HepG2 (cell line): ENCODE measurements at places on chromosomes 6 and 20. TPM values are rescaled to one million over a fixed set of nuclear protein-coding genes. Genes with fewer than 3 reads are reported as not detected.

SH3BGRL2 gene
- total RNA-seq, result 28.8 and 49.2 TPM in 2 replicates

MUC21 gene
- total RNA-seq, result not detected in 2 replicates

ERVFRD-1 gene
- total RNA-seq, result not detected in 2 replicates

PLCB4 gene
- total RNA-seq, result not detected in 2 replicates

HSF2 gene
- 24.8 and 27.6 TPM in 2 replicates for total RNA-seq

EDN3 gene
- not detected in 2 replicates for total RNA-seq

- no peak for DNase-seq
Measured at GRCh38 chr6:137893726-137894125, 26.7 kb downstream of the TNFAIP3 start.

DNA sequence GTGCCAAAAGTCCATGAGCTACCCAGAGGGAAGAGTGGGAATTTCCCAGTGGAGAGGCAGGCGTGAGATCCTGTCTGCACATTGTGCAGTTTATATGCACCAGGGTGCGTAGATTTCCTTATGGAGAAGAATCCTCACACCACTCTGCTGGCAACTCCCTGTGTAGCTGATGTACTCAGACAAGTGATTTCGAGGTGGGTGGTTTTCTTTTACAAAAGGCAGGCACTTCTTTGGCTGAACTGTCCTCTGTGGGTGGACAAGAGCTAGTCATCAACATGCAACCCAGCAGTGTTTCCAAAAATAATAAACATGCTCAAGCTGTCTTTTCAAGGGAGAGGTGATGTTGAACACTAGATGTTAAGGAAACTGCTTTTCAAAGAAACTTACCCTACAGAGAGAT is 121.7 kb upstream of the NXT1 start:
- no peak for DNase-seq

DNA sequence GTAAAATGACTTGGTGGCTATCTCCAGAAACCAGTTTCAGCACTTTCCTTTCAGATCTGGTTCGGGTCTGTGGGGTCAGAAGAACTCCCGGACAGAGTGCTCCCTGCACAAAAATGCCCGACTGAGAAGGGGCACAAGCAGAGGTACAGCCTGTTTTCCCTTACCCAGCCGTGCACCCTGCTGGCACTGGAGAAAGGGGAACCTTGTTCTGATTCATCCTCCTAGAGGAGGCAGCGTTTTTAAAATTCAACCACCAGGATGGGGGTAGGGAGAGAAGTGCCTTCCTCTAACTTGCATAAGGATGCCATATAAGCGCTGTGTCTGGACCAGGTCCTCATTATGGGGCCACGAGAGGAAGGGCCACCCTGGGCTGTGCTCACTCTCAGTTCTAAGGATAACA is 17.6 kb downstream of the RIMS4 start:
- no peak for DNase-seq

DNA sequence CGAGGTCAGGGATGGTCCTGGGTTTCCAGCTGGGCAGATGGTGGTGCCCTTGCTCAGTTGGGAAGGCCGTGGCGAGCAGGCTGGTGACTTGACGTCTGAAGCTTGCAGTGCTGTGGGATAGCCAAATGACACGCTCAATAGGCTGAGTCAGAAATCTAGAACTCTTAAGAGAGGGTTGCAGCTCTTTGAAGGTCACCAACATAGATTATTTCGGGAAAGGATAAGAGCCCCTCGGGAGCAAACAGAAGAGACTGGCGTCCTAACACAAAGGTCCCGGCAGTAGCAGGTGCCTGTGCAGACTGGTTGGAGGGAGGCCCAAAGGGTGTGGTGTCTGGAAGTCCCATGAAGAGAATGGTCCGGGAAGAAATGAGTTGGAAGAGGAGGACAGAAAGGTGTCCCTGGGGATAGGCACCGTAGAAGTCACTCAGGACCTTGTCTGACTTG is 18.4 kb downstream of the PKIG start:
- DNase-seq, result no peak

GRCh38 chr20:24619212-24619611 is 149.8 kb downstream of the SYNDIG1 start:
- DNase-seq, result no peak

DNA sequence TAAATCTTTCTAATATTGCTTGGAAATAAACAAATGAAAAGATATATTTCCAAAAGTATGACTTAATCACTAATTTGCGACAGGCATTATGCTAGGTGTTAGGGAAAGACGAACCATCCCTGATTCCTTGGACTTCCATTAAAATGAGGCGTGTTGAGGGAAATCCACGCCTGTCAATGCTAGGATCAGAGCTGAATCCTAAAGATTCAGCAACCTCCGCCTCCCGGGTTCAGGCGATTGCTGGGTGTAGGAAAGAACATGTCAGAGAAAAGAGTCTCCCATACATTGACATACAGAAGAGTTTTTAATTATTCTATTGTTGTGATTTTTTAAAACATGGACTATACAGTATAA is 16.8 kb upstream of the PRSS16 start:
- no peak for DNase-seq

- no peak for DNase-seq
Measured at GRCh38 chr20:55632592-55632991, 372.7 kb downstream of the CBLN4 start.

DNA sequence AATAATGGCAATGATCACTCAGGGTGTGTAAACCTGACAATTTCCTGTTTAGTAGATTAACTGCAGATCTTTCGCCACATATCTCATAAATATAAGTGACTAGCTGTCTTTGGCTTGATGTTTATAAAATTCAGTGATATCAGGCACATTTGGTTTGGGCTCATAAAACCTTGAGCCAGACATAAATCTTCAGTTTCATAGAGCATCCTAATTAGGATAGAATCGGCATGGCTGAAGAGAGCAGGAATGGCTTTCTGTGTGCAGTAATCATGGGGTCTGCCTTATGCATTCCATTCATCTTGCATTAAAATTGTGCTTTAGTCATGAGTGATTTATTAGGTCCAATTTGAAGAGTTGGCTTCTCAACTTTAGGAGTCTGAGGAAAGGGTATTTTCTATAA is 27.2 kb downstream of the AIG1 start:
- no peak for DNase-seq

GRCh38 chr6:111523484-111524167 is 40.6 kb upstream of the REV3L start:
- DNase-seq, result no peak

GRCh38 chr6:37479266-37479854 is 20.3 kb downstream of the CCDC167 start:
- no peak for DNase-seq

DNA sequence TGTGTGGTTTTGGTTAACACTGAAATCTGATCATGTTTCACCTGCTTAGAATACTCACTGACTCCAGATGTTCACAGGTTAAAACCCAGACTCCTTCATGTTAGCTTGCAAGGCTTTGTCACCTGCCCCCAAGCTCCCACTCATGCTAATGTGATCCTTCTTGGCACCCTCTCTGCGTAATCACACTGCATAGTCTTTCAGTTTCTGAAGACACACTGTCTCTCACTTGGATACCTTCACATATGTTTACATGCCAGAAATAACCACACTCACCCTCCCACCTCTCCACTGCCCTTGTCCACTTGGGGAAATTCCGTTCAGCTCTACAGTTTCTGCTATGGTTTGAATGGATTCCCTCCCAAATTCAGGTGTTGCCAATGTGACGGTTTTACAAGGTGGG is 234.7 kb upstream of the SASH1 start:
- DNase-seq, result no peak
